Kasumi-1 (cell line): ENCODE measurements at places on chromosomes 2 and 18.

- no peak for DNase-seq
Measured at GRCh38 chr2:159926695-159927094, 128.7 kb upstream of the CD302 start.

GRCh38 chr2:227222292-227222691, 57.9 kb downstream of the COL4A3 start:
- DNase-seq = no peak

DNA sequence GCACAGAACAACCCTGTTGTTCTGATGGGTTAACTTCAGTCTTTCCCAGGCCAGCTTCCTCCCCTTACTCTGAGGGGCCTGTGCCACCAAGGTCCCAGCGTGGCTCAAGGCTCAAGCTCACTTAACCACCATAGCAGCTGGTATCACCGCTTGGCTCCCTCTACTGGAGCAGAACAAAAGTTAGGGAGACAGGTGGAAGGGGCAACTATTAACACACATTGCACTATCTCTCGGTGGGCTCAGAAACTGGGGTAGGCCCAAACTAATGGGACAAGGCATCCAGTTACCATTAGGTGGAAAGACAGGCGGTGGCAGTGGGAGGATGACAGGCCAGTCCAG, 88.7 kb upstream of the ATL2 start:
- peak; percentile 55 for DNase-seq

GRCh38 chr2:219444566-219445091, 10.0 kb downstream of the SPEG start:
- DNase-seq = no peak

DNA sequence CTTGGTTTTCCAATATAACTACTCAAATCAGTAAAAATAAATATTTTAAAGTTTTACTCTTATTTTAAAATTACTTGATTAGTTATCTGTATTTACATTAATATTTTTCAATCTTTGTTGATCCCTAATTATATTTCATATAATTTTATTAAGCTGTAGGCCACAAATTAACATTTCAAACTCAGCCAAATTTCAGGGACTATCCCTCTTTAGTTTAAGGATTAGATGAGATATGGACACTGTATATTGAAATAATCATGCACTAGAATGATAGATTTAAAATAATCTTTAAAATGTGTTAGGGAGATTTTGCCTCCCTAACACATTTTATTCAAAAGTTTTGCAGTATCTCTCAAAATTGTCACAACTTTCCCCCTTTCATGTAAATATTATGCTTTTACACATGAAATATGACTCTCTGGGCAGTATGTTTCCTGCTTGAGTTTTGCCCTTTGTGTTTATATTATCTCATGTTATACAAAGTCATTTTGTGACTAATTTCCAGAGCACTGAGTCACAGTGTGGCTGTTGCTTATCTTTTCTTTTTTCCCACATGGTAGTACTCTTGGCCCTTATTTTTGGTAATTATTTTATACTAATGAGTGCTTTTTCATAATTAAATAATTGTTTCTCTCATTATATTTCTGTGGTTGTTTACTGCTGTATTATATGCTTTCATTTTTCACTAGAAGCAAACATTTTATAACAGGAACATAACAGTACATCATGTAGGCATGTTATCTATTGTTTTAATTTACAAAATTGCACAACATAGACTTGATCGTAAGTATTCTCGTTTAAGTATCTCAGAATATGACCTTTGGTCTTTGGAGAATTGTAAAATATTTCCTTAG, 1.2 kb downstream of the TFPI start:
- DNase-seq = peak; percentile 21

DNA sequence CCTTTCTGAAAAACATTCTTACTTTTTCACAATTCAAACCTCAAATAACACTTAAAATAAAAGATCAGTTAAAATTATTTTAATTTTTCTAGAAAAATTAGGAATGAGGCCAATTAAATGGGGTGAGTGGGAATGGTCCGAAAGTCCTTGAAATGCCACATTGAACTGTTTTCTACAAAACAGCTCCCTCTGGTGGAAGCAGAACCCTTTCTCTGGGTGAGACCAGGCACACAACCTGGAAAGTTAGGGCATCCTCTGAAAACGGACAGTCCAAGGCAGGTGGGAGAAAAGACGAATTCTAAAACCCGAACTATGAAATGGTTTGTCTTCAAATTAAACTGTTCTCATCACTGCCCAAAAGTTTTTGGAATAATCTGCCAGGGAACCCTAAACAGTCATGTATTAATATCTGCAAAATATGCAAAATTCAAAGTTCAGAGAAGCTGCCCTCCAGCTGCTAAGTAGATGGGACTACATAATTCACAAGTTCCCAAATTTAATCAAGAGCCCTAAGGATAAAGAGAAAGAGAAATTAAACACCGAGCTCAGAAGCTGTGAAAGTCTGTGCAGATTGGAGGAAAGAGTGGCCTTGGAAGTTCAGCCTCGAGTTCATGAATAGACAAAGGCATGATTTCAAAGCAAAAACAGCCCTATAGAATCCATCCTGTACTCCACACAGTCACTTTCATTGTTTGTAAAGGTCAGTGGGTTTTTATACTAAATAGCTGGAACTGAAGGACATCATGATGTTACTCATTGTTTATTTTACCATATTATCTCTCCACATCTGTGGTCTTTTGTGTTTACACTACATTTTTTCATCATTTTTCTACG, 108.3 kb downstream of the PIEZO2 start:
- DNase-seq = peak; percentile 53

DNA sequence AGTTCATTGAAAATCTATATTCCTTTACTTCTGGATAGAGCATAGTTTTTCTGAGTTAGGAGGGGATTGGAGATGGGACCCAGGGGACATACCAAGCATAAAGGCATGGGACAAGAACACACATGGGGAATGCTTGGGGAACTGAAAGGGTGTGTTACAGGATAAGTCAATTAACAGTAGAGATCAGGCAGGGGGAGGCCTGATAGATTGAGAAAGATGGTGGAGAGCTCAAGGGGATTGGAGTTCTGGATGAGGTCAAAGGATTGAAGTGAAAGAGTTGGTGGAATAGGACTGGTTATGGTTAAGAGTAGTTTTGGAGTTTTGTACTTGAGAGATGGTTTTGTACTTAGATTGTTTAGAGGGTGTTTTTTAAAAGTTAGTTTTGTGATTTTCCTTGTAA, 16.1 kb downstream of the ACSL3 start:
- no peak for DNase-seq

DNA sequence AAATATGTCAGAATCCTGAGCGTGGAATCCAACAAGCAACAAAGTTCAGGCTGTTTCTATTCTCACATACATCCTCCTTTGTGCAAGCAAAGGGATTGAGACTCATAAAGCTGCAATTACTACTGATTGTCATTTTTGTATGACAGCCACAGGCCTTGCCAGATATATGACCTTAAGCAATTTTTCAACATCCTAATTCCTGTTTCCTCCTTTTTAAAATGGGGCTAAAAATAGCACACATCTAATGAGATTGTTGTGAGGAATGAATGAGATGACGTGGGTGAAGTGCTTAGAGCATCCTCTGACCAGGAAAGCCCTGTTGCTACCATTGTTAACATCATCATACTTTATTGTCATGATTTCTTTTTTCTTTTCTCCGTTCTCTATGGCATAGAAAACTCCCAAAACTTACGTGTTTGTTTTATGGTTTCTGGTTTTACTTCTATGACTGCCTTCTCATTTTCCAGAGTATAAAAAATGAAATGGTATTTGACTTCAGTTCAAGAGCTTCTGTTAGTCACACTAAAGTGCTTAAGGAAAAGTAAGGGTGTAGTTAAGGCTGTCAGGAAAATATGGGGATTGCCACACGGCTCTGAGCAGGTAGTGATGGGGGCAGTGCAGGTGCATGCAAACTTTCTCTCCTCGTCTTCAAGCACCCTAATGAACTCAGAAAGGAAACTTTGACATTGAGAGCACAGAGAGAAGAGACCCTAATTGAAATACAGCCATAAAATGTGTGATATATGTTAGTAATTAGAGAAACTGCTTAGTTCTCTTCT, 590.6 kb upstream of the NETO1 start:
- no peak for DNase-seq

GRCh38 chr18:8705238-8705960, at the start of gene MTCL1:
TSS of gene MTCL1 (plus strand) at chr18:8705556. CDS start at chr18:8705661, 105 bp downstream.
- peak; percentile 8 for DNase-seq

DNA sequence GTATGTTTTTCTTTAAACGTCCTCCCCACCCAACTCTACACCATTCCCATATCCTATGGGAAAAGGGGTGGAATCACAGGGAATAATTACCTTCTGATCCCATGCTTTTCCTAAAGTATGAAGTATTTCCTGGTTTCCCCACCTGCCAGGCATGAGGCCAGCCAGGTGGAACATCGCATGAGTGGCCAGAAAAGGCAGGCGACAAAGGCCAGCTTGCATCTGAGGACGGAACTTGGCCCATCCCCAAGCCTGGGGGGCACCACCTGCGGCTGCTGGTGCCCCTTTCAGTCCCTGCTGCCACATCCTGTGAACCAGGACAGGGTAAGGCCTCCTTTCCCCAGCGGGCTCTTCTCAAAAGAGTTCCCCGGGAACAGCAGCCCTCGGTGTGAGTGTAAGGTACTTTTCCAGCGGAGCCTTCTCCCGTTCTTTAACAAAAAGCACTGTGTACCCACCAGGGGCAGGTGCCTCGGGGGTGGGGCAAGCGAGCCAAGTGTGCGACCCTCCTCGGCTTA, 1.2 kb upstream of the ERFE start:
- DNase-seq = no peak

DNA sequence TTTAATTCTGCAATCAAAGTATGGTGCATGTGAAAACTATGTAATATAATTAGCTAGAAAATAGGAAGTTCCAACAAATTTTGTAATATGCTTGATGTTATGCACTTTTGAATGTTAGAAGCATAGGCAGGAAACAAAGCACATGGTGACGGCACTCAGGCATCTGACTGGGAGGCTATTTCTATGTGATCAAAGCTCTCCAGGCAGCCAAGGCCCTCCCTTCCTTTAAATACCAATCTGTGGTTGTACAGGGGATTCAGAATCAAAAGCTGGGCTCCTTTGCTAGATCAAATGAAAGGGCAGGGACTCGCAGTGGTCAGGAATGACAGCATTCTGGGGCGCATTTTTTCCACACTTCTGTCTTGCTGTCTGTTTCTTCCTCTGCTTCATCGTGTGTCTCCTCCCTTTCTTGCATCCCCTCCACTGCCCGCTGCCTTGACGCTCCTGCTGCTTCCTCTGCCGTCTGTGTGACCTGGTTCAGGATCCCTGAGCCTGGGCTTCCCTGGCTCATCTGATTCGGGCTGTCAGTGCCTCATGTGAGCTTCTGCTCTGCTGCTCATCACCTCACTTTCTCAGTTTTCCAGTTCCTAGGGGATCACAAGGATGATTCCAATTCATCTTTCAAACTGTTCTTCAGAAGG, 30.9 kb downstream of the TMEM182 start:
- peak; percentile 17 for DNase-seq

DNA sequence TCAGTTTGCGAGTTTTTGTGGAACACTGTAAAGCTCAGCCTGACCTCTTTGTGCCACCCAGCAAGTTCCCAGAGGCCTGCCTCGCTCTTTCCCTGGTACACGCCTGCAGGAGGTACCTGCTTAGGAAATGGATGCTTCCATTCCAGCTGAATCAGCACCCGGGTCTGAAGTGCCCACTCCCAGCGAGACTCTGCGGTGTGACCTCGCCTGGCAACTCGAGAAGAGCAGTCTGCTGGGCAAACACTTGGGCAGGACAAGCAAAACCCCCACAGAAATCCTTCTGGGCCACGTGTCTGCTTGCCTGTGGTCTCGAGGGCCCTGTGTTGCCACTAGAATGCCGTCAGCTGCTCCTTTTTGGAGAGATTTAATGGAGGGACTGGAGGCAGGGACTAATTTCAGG, 127.6 kb downstream of the MAPK4 start:
- no peak for DNase-seq

GRCh38 chr18:75170022-75170789, 38.7 kb downstream of the PTGR3 start:
- no peak for DNase-seq

- no peak for DNase-seq
Measured at GRCh38 chr2:230071421-230071820, 2.7 kb upstream of the SLC16A14 start.
